ENCODE measurements at places on chromosomes 16 and 17.

DNA sequence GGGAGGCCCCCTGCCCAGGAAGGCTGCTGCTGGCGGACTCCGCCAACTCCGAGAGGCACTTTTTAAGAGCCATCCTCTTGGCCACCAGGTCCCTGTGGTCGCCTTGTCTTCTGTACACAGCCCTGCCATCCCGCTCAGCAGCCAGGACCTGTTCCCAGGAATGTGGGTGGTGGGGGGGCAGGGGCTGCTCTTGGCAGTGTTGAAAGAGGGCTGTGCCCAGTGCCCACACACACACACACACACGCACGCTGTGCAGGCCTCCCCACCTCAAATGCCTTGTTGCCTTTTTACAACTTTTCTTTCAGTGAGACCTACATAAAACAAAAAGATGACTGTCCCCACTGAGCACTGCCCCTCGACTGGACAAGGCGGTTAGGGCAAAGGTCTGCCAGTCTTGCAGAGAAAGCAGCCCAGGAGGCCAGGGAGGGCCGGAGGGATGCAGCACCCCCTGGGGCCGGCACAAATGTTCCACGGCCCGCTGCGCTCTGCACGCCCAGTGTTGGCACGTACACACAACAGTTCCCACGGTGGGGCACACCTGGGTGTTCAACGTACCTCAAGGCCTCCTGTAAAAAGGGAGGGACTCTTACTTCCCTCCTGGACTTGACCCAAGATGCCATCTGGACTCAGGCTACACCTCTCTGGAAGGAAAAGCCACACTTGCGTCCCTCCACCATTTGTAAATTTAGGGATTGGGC lies 18.5 kb upstream of the PITPNA start:
- DNase-seq = no peak

DNA sequence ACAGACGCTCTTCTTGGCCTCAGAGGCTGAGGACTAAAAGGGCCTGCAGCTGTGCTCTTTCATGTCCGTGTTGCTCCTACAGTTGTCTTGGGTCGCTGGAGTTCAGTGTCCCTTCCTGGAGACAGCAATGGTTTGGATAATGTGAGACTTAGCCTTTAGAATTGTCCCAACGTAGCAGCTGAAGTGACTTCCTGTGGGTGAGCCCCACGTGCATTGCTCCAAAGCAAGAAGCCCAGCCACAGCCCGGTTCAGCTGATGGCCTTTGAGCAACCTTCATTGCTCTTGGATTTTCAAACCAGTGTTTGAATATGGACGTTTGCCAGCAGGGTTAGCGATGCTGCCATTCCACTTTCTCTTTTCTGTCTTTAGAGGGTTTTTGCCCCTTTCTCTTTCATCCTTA lies 19.7 kb downstream of the TMEM11 start:
- DNase-seq = peak; percentile 15

DNA sequence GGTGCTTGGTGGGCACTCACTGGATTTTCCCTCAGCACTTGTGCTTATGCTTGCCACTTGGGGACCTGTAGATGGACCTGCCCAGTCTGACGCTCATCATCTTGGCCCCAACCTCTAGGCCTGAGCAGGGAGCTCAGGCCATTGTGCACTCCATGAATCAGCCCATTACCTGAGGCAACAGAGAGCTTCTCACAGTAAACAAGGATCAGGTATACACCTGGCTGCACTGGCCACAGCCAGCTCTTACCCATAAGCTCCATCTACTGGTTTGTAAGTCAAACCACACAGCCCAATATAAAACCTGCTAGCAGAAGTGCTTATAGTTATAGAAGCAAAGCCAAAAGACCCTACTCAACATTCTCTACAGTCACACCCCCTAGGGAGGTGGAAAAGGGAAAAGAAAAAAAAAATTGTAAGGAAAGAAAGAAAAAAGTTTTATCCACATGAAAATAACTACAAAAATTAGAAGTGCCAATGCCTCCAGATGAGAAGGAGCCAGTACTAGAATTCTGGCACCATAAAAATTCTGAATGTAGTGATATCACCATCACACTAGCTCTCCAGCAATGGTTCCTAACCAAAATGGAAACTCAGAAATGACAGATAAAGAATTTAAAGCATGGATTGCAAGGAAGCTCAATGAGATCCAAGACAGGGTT lies 87.8 kb upstream of the CDH5 start:
- DNase-seq = no peak

DNA sequence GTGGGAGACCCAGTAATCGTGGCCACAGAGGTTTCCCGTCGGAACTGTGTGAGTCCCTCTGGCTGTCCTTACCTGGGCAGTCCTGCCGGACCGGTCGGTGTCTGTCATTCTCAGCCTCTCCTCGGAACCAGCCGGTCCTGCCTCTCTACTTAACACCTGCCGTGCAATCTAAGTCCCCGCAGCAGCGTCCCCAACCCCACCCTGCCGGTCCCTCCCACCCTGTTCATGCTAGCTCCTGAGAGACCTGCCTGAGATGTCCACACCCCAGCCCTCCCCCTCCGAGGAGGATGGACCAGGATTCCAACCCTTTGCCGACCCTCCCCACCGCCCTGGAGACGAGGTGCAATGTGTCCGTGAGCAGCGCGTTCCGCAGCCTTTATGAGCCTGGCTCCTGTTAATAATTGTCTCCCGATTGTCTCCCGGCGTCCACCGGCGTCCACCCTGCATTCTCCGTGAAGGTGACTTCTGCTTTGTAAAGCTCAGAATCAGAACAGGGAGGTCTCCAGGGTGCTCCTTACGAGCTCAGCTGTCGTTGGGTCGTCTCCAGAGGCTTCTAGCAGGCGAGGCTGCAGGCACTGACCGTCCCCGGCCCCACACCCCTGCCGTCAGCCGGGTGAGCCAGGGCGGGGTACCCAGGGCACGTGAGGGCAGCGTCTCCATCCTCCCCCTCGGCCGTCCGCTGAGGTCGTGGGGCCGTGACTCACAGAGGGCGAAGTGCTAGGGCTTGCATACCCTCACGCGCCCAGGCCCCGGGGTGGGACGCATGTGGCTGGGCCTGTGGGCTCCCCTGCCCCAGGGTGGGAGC lies 10.1 kb downstream of the METRNL start:
- DNase-seq = no peak

DNA sequence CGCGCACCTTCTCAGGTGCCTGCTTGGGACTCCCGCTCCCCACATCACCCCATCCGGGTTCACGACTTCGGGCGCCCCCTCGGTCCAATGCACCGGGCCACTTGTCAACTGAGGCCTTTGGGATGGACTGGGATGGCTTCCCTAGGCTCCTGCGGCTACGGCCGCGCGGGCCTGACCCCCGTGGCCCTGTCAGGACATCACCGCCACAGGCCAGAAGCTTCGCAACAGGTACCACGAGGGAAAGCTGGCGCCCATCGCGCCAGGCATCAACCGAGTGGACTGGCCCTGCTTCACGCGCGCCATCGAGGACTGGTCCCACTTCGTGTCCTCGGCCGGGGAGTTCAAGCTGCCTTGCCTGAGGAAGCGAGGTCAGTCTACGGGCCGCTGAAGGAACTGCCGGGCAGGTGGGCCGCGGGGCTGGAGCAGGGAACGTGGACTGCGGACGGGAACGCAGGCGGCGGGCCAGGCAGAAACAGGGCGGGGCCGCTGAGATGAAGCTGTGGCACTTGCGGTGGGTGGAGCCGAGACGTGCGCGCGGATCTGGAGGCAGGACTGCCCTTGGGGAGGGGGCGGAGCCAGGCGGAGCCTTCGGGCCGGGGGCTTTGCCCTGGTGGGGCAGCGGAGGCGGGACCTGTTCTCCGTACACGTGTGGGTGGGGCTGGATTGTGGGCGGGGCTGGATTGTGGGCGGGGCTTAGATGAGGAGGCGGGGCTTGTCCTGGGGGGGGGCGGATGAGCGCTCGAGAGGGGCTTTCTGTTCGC lies 13.7 kb upstream of the CNGB1 start:
- DNase-seq = peak; percentile 52

GRCh38 chr17:67417507-67417906 lies 40.4 kb downstream of the PITPNC1 start:
- DNase-seq = no peak

- no peak for DNase-seq
Measured at GRCh38 chr16:17278988-17279387, 191.8 kb downstream of the XYLT1 start.

DNA sequence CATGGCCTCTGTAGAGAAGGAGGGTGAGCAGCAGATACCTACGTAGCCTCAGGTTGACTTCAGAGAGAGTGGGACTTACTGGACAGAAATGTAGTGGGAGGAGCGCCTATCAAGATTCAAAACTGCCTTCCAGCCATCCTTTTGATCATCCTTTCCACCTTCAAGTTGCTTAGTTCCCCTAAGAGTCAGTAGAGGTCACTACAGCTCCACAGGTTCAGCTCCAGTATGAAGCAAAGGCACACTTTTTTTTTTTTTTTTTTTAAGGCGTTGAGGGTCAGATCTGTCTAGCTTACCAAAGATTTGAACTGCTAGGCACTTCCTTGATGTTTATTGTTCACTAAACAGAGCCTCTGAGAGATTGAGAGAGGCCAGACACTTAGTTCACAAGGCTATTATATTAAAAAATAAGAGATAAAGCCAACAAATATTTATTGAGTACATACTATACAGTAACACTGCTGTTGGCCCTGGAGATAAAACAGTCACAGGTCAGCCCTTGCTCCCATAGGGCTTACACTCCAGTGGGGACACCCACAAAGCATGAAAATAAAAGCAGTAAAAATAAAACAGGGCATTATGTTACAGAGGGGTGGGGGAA lies 3.1 kb downstream of the RNF227 start:
- DNase-seq = peak; percentile 47

GRCh38 chr17:19553036-19553435 lies 19.4 kb downstream of the SLC47A1 start:
- no peak for DNase-seq

DNA sequence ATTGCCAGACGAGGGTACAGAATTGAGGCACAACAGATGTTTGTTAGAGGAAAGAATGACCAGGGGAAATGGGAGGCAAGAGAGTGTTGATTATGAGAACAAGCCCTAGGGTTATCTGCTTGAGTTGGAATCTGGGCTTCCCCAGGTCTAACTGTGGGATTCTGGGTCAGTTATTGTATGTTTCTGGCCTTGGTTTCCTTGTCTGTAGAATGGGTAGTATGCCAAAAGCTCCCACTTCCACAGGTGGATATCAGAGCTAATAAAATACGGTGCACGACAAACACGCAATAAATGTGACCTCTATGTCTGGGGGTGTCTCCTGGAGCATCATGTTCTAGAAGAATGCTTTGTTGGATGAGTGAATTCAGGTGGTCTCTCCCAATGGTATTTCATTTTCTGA lies 517 bp downstream of the TMC5 start:
- DNase-seq = no peak

- no peak for DNase-seq
Measured at GRCh38 chr17:80917716-80918560, 73.7 kb upstream of the CHMP6 start.

DNA sequence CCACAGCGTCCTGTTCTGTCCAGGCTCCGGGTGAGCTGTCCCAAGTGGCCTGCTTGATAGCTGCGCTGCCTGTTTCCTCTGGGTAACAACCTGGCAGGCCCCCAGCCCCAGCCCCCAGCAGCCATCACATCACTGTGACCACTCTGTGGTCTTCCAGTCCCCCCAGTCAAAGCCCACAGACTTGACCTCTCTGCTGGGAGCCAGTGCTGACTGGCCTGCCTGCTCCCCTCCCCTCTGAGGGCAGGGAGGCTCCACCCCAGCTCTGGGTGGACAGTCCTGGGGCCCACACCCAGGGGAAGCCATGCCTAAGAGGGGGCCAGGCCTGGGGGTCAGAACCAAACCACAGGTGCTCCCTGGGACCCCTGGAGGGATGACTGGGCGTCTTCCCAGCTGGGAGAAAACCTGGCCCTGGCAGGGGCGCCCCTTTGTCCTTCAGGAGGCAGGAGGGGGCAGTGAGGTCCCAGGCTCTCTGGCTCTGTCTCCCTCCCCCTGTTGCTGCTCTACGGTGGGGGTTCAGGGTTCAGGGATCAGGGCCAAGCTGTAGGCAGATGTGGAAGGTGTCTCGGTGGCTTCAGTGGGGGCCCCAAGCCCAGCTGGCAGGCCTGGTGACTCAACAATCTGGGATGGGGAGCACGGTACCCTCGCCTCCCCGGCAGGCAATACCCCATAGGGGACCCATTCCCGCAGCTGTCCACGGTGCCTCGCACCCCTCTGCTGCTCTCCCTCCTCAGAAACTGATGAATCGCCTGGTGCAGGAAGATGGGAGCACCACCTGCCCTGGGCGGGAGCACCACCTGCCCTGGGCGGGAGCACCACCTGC lies 1.8 kb upstream of the SLC16A3 start:
- no peak for DNase-seq

DNA sequence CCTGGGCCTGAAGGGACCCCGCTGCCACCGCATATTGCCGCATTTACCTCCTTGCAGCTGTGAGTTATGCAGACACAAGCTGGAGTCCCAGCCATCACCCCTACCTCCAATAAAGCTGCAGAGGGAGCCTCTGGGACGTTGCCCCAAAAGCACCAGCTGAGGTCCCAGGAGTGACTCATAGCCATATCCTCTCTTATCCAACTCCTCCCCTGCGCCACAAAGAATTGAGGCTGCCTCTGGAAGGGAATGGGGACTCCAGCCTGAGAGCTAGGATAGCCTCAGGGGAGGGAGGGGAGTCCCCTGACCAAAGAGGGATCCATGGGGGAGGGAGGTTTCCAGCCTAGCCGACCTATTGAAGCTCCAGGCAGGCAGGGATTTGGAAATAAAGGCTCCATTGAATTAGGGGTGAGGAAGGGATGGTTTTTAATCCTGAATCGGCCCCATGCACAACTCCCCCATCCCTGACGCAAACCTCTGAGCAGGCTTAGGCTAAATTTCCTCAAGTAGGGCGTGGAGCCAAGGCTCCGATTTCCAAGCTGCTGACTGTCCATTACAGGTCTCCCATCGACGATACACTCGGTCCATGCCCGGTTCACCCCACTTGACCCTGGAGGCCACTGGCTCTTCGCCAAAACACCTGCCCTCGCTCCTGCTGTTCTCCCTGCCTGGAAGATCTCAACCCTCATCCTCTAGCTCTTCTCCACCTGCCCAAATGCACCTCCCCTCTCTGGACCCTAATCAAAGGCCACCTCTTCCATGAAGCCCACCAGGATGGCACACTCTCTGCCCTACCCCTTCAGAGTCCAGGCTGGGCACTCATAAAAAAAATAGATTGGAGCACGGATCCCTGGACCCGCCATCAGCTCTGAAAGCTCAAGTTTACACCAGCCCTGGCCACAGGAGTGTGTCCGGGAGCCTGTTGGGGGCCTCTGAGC lies 27.5 kb downstream of the PIMREG start:
- DNase-seq = no peak

- DNase-seq = no peak
Measured at GRCh38 chr17:66185862-66186261, 6.1 kb downstream of the CEP112 start.

- no peak for DNase-seq
Measured at GRCh38 chr17:2071455-2072281, 16.8 kb downstream of the HIC1 start.
